ENCODE measurements at places on chromosomes 11 and 22. TPM values are rescaled to one million over a fixed set of nuclear protein-coding genes. Genes with fewer than 3 reads are reported as not detected.

Gene C11orf86
- total RNA-seq, result not detected

- no peak overlapping the region for H3K27ac ChIP-seq
- no peak for DNase-seq
- no peaks in the 10 kb centered on the region for H3K27me3 ChIP-seq
- H3K4me1 ChIP-seq, result no peaks in the 10 kb centered on the region
Observed at GRCh38 chr22:42891696-42892095, 34.6 kb upstream of the ARFGAP3 start.

DNA sequence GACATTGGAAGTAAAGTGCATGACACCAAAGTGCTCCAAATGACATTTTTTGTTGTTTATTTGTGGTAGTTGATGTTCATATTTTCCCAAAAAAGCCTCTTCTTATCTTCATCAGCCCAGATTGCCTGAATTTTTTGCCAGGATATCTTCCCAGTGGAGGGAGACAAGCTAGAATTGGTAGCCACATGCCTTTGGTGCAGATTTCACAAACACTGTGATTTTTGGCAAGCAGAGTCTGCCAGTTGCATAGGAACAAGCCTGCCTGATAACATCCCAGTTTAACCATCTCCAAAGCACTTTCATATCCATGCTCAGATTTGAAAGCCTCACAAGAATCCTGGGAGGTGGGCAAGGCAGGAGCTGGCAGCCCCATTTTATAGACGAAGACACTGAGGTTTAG is 102.3 kb upstream of the SYT13 start:
- H3K27ac ChIP-seq, result no peak overlapping the region
- no peaks in the 10 kb centered on the region for H3K4me1 ChIP-seq

- peaks cover 13% of the 10 kb centered on the region for H3K36me3 ChIP-seq
- H3K27me3 ChIP-seq, result no peaks in the 10 kb centered on the region
- no peak overlapping the region for H3K4me3 ChIP-seq
Observed at GRCh38 chr11:44246726-44247125, 63.2 kb downstream of the ALX4 start.

DNA sequence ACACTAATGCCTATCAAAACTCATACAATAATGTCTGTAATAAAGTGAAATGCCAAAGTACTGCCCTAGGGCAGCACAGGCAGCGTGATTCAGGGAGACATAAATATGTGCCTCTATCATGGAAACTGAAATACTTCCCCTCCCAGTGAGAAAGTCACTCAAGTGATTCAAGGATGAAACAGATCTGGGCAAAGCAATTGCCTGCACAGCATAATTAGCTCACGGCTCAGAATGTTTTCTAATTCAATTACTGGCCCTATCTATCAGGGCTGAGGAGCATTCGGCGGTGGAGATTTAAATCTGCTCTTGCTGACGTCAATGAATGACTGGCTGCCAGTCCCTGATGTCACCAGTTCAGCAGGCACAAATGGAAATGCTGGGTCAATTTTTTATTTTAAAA is 27.7 kb upstream of the PPP2R1B start:
- no peak overlapping the region for H3K4me3 ChIP-seq
- DNase-seq, result no peak
- no peaks in the 10 kb centered on the region for H3K27me3 ChIP-seq
- H3K4me1 ChIP-seq, result no peaks in the 10 kb centered on the region
- no peaks in the 10 kb centered on the region for H3K36me3 ChIP-seq
- no peak overlapping the region for H3K27ac ChIP-seq

DNA sequence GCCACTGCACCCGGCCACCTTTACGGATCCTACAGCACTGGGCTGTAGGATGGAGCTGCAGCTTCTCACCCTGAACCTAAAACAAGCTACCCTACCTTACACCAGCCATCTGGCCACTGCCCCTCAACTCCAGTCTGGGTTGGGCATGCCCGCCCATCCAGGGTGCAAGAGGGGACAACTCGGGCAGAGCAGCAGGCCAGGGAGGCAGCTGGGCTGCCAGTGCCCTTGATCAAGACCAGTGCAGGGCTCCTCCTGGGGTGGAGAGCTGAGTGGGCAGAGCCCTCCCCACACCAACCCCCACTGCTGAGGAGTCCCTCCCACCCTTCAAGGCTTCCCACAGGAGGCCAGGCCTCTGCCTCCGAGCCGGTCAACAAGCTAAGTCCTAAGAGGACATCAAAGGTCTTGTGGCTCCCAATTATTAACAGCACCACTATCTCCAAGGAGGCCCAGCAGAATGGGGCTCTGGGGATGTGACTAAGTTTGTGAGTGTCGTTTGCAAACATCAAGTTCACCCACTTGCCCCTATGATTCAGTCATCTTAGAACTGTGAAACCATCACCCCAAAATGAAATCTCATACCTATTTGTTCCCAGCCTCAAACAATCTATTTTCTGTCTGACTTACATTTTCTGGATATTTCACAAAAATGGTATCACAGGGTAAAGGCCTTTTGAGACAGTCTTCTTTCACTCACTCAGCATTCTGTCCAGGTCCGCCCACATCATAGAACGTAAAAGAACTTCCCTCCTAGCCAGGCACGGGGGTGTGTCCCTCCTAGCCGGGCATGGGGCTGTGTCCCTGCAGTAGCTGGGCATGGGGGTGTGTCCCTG is 11.0 kb downstream of the GATD1 start:
- H3K4me3 ChIP-seq, result no peak overlapping the region
- no peak overlapping the region for H3K27ac ChIP-seq
- peaks cover 68% of the 10 kb centered on the region for H3K36me3 ChIP-seq
- no peaks in the 10 kb centered on the region for H3K27me3 ChIP-seq

GRCh38 chr11:8834379-8834778 is 76.6 kb upstream of the AKIP1 start:
- peaks cover 2% of the 10 kb centered on the region for H3K4me1 ChIP-seq
- no peak overlapping the region for H3K27ac ChIP-seq
- peaks cover 2% of the 10 kb centered on the region for H3K36me3 ChIP-seq
- no peak overlapping the region for H3K4me3 ChIP-seq
- DNase-seq, result no peak

Gene KCTD14
- 12.5 TPM for total RNA-seq
